ENCODE measurements at places on chromosomes 5 and 9.

DNA sequence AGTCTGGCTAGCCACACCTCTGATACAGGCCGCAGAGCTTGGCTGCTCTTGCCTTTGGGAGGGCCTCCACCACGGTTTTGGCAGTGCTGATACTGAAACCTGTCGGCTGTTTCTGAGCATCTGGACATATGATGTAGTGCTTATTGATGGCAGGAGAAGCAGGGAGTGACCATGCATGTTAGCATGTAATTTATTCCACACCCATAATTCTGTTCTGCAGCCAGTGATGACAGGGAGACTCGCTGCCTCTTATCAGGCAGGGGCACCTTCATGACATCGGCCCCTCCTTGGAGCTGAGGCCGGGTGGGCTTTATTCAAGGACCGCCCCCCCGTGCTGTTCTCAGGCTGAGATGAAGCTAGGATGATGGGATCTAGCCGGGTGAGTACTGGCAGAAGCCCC, 49.0 kb downstream of the OLFM1 start:
- DNase-seq = no peak

DNA sequence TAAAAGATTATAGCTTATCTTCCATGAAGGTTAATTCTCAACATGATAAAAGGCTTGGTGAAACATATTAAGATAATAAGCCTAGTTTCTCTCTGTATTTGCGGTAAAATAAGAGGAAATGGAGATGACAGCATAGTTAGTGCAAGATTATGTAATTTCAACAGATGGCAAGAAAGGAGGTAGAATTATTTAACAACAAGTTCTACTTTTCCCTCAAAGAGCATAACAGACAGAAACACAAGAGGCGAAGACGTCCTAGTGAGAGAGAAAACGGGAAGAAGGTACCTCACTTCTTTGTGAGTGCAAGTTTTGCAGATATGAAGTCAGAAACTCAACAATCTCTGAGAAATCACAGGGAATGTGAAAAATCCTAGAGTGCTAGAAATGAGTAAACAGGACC, 144.8 kb upstream of the ADCY2 start:
- no peak for DNase-seq

- DNase-seq = no peak
Measured at GRCh38 chr5:125232779-125233230, 486.4 kb upstream of the ZNF608 start.

DNA sequence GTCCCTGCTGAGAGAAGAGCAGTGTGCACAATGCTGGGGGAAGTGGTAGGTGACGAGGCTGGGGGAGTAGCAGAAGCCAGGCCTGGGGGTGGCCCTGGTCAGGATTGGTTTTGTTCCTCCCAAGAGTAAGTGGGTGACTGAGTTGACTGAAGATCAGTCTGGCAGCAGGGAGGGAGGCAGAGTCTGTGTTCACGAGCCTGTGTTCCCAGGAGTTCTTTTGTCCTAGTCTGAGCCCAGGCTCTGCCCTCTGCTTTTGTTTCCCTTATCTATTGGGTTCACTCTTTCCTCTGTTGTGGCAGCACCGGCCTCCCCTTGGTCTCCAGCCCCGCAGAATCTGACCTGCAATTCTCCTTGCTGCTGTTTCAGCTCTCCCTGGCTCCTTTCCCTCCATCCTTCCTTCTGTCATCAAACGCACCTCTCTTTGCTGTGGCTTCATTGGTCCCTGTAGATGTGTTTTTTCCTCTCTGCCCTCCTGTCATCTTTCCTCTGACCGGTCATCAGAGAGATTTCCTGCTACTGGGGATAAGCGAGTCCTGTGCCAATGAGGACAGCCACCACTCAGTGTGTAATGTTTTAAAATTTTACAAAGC, 607.4 kb downstream of the KIF4B start:
- no peak for DNase-seq

DNA sequence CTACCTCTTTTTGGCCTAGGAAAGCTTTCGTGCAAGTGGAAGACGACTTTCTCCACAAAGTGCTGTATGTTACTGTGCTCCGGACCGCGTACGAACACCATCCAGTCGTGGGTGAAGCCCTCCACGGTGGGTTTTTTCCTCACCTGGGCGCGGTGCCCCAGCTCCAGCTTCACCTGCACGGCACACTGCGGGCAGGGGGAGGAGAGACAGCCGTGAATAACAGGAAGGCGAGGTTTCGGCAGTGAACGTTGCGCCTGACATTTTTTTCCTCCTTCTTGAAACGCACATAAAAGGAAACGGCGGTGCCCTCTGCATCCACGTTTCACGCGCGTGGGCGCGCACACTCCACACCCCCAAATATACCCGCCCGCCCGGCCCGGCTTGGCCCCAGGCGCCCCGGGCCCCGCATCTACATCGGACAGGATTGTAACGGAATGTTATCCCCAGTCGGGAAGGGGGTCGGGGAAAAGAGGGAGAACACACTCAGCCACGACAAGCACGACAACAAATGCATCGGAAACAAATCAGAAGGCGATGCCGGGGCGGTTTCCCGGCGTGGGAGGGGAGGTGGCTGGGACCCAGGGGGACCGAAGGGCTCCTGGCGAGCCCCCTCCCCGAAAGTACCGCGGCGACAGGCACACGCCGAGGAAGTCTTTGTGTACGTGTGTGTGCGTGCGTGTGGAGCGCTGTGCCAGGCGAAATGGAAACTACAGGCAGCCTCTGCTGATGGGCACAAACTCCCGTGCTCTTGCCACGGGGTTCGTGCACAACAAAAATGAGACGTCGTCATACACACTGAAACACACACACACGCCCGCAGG, 1.4 kb downstream of the MLLT3 start:
- DNase-seq = peak; percentile 48

- DNase-seq = no peak
Measured at GRCh38 chr5:119417891-119418605, 34.2 kb upstream of the HSD17B4 start.

- peak; percentile 9 for DNase-seq
Measured at GRCh38 chr5:89301321-89302025, 418.5 kb upstream of the MEF2C start.

DNA sequence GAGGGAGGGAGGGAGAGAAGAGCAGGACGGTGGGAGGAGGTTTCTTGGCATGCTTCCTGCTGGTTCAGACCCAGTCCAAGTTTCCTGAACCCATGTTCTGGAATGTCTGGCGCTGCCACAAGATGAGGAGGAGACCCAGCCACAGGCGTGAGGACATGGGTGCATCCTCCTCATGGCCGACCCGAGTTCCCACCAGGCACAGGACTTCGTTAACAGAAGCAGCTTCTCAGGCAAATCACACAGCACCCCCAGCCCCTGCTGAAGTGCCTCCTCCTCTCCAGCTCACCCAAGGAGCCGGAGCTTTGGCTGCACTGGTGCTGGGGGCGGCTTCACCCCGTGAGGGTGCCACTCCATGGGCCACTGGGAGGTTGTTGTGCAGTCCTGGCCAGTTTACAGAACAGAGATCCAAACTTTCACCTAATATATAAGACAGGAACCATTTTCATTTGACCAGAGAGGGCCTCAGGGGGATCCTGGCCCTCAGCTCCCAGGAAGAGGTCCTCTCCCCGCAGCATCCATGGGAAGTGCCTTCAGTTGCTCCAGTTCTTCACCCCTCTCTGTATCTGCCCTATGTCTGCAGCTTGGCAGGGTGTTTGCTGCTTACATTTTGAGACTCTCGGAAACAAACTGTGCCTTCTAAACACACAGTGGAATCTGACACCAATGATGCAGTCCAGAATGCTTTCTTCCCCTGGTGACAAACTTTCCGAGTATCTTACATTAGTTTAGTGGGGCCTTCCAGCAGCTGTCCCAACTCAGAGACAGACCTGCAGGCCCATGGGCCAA, 10.2 kb upstream of the NKD2 start:
- DNase-seq = no peak

- DNase-seq = no peak
Measured at GRCh38 chr5:59685191-59685530, 208.4 kb downstream of the PDE4D start.

- no peak for DNase-seq
Measured at GRCh38 chr5:85920984-85921383, 696.8 kb upstream of the COX7C start.

DNA sequence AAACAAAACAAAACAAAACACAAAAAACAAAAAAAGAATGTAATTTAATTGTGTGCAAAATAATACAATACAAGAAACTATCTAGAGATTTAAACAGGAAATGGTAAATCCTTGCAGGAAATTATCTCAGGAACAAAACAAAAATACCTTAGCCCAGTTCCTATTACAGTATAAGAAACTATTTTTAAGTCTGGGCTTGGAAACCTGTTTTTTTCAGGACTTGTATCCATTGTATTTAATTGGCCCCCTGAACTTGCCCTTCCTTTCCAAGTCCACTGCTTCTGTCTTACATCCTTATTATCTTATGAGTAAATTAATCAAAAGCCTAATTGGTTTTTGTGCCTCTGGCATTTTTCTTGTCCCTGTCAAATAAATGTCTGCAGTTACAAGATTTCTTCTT, 48.5 kb downstream of the ST8SIA4 start:
- DNase-seq = no peak

GRCh38 chr9:82504620-82505019, 516.0 kb downstream of the SPATA31D1 start:
- DNase-seq = no peak

DNA sequence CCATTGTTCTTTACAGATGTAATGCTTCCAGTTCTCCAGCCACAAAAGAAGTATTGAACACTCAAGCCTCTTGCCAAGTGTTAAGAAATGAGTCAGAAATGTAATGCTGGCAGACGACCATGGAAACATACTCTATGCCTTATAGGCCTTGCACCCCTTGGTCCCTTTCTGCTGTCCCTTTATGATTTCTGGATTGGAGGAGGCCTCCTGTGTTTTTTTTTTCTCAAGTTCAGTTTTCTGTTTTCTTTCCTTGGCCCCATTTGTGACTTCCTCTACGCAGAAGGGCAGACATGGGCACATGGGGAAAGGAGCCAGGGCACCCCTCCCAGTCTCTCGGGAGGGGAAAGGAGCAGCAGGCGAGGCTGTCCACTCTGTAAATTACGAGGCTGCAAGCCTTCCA, 53.4 kb downstream of the SNX18 start:
- DNase-seq = no peak

GRCh38 chr9:88818495-88819201, 172.6 kb upstream of the S1PR3 start:
- no peak for DNase-seq

DNA sequence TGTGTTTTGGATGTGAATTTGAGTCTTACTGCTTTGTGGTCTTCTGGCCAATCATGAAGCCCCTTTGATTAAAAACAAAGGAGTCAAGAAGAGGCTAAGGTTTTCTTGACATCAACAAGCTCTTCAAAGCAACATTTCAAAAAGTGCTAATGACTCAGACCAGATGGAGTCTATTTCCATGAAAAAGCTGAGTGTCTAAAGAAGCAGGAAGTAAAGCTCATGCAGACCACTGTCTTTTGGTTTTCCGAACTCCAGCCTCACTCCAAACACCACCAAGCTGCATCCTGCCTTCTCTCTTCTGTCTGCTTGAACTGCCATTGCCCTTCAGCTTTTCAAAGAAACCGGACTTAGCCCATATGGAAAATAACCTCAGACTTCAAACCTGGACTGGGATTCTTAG, 115.2 kb downstream of the PRDM6 start:
- no peak for DNase-seq

DNA sequence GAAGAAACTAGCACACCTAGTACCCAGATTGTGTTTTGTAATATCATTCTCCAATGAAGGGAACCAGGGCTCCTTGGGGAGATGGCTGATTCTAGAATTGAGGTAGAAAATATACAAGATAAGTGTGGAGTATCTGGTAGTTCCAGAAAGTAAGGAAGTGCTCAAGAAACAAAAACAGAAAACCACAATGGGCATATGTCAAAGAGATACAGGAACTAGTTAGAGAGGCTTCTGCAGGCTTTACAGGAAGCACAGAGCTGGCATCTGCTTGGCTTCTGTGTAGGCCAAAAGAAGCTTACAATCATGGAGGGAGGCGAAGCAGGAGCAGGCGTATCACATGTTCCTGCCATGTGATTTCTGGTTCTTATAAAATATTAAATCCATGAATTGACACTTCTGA, 105.7 kb upstream of the TMEM161B start:
- DNase-seq = no peak

GRCh38 chr5:128662997-128663396, 125.0 kb upstream of the FBN2 start:
- no peak for DNase-seq

- no peak for DNase-seq
Measured at GRCh38 chr5:154571325-154572035, 93.5 kb upstream of the HAND1 start.

- no peak for DNase-seq
Measured at GRCh38 chr9:133848471-133849109, 110.4 kb upstream of the SARDH start.

GRCh38 chr9:126015424-126015823, 268.3 kb downstream of the PBX3 start:
- no peak for DNase-seq

- no peak for DNase-seq
Measured at GRCh38 chr5:178196281-178196812, 8.0 kb upstream of the HNRNPAB start.

- no peak for DNase-seq
Measured at GRCh38 chr5:65570598-65571226, 7.6 kb downstream of the PPWD1 start.

- DNase-seq = peak; percentile 77
Measured at GRCh38 chr5:76403766-76404222, 709 bp downstream of the IQGAP2 start.

DNA sequence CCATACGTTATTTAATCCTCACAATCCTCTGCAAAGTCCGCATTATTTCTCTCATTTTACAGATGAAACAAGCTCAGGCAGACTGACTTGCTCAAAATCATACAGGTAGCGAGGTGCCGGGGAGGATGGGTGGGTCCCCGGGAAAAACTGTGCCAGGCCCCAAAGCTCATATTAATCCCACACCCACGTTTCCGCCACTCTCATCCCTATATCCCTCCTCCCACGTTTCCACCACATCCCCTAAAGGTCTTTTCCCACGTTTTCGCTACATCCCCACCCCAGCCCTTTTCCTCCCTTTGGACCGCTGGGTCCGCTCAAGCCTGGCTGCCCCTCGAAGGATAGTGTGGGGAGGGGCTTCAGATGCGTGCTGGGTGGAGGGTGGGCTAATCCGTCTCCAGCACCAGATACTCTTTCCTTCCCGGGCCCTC, 434 bp upstream of the FSD1L start:
- no peak for DNase-seq

DNA sequence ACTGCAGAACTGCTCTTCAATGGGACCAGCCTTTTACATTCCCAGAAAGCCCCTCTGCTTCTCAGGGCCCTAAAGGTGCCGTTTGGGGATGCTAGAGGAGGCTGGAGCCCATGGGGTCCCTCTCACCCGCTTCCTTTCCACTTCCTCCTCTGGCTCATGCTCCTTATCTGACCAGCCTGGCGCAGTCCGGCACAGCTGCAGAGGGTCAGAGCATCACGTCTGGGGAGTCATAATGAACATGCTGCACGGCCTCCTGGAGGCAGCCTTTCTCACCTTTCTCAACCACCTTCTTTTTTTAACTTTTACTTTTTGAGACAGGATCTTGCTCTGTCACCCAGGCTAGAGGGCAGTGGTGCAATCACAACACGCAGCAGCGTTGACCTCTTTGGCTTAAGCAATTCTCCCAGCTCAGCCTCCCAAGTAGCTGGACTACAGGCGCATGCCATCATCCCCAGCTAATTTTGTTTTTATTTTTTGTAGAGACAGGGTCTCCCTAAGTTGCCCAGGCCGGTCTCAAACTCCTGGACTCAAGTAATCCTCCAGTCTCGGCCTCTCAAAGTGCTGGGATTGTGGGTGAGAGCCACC, 15.1 kb upstream of the TCF7 start:
- no peak for DNase-seq

GRCh38 chr5:179799644-179799973, 5.8 kb downstream of the LTC4S start:
- DNase-seq = no peak

GRCh38 chr5:170597109-170597751, 93.4 kb downstream of the KCNIP1 start:
- DNase-seq = peak; percentile 11

GRCh38 chr9:26157411-26157810, 479.2 kb upstream of the TUSC1 start:
- no peak for DNase-seq

Data from transverse colon (tissue), 4 donors.